Stimulated activated CD8-positive, alpha-beta memory T cell treated with anti-CD3 and anti-CD28 coated beads, Interleukin-7, amount 100 ng/mL, for 4 hours (primary cell): ENCODE measurements at places on chromosomes 16 and 17.
A peak's percentile ranks its signal among the peaks of the same experiment; 100 is the strongest.

GRCh38 chr16:67053767-67054334 lies 24.9 kb downstream of the CBFB start:
- no peak for DNase-seq

DNA sequence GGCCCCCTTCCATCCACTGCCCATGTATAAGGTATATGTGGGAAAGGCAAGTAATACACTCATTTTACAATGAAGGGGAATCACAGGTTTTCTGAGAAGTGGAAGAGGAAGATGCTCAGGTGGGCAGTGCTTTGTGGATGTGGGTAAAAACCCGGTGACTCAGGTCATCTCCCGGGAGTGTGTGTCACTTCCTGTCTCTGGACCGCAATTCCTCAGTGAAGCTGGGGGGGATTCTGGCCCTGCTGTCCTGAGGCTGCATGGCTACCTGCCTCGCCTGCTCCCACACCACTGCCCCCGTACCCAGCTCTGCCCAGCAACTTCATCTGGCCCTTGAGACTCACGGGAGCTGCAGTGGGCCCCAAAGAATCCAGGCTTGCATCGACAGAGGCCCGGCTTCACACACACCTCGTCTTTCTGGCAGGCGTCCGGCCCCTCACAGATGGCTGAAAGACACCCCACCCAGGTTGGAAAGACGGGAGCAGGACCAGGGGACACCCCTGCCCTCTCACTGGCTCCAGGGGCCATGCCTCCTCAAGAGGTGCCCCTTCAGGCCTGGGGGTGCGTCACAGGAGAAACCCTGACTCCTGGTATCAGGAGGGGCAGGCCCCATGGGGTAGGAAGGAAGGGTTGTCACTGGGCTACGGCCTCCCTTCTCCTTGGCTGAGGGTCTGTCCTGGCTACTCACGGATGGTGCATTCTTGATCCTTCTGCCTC lies 882 bp downstream of the SCARF1 start:
- DNase-seq, result peak; percentile 55

DNA sequence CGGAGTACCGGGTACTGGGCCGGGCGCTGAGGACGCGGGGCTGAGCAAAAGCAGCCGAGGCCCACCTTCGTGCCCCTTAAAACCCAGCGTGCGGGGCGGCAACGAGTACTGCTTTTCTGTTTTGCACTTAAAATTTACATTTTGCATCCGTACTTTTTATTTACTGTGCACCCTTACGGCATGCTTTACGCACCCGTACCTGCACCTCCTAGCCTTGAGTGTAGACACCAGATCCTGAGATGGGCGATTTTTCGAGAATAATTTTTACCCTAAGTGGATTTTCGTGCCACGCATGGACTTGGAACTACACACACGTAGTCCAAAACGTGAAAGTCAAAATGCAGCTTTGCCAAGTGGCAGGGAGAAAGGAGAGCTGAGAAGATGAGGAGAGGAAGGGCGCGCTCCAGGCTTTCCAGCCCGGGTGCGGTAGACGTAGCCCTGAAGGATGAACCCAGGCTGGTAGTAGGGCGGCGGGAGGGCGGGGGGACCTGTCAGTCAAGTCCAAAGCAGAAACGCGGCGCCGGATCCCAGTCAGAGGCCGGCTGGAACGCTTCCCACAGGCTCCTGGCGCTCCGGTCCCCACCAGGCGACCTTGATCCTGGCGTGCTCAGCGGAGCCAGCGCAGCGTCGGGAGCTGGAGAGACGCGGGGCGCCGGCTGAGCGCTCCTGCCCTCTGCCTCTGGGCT lies 1.2 kb upstream of the CBLN1 start:
- no peak for DNase-seq

DNA sequence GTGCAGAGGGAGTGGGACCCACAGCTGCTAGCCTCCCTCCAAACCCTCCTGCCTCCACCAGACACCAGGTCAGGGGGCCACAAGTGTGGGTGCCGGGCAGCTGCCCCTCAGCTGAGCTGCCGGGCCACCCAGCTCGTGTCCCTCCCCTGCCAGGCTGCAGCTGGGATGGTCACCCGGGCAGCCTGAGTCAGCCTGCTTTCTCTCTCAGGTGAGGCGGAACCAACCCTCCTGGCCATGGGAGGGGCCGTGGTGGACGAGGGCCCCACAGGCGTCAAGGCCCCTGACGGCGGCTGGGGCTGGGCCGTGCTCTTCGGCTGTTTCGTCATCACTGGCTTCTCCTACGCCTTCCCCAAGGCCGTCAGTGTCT lies 6.9 kb downstream of the SLC16A3 start:
- no peak for DNase-seq

DNA sequence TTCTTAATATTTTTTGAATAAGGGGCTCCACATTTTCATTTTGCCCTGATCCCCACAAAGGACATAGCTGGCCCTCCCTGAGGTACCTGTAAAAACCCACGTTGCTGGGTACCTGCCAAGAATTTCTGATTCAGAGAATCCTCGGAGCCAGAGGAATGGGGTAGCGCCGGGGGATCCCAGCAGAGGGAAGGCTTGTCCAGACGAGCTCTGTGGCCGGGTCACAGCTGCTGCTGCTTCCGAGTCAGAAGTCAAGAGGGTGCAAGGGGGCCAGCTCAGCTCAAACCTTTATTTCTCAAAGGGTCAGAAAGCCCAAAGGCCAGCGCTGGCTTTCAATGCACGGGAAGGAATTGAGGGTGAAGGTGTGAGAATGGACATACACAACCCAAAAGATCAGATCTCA lies 68.9 kb upstream of the SDK2 start:
- DNase-seq, result no peak

DNA sequence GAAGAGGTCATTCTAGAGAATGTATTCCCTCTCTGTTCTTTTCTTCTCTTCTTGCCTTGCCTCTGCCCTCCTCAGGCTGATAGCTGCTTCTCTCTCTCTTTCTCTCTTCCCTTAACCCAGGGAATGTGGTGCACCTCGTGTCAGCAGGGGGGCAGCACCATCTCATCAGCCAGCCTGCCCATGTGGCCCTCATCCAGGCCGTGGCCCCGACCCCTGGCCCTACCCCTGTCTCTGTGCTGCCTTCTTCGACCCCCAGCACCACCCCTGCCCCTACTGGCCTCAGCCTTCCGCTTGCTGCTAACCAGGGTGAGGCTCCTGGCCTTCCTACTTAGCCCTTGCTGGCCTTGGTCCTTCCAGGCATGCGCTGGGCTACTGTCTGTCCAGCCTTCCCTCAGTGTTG lies 23.5 kb downstream of the SRCAP start:
- no peak for DNase-seq

GRCh38 chr17:77802333-77802615 lies 156.2 kb upstream of the TNRC6C start:
- no peak for DNase-seq

GRCh38 chr16:24694931-24695330 lies 34.5 kb upstream of the TNRC6A start:
- no peak for DNase-seq

DNA sequence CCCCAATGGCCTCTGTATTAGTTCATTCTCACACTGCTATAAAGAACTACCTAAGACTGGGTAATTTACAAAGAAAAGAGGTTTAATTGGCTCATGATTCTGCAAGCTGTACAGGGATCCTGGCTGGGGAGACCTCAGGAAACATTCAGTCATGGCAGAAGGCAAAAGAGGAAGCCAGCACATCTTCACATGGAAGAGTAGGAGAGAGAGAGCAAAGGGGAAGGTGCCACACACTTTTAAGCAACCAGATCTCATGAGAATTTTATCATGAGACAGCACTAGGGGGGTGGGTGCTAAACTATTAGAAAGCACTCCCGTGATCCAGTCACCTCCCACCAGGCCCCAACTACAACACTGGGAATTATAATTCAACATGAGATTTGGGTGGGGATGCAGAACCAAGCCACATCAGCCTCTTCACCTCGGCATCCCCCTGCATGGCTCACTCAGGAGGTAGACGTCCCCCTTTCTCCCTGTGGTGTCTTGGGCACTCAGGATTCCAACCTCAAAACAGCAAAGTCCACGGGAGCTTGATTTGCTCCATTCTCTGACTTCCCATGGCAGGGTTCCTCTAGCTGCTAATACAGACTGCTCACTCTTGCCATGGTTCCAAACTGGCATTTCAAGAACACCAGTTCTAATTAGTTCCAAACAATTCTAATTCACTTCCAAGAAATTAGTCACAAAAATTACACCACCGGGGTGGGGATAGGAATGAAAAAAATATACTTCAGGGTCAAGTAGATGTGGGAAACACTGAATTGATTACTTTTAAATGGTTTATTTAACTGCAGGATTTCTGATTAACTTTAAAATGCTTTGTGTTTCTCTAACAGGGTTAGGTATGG lies 203.8 kb upstream of the HSBP1 start:
- DNase-seq, result no peak

GRCh38 chr16:83113811-83114210 lies 487.0 kb downstream of the CDH13 start:
- no peak for DNase-seq

DNA sequence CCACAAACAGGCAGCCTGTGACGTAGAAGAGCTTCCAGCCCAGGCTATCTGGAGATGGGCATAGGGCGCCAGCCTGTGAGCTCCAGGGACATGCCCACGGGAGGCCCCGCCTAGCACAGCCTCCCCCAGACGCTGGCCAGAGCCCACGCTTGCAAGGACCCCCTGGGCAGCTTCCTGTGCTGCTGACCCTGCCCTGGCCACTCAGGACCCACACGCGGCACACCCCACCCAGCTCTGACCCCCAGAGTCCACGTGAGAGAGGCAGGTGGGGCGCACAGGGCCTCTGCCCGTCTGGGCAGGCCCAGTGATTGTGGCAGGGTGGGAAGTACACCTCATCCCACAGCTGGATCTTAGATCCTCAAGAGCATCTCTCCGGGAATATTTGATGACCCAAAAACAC lies 3.9 kb downstream of the CYBC1 start:
- DNase-seq, result no peak

- DNase-seq, result peak; percentile 51
Measured at GRCh38 chr16:89217388-89218191, at the start of gene ZNF778. Gene ZNF778, plus strand, starts transcription at chr16:89217703. Its CDS starts 3,425 bp downstream, at chr16:89221128.

GRCh38 chr17:39219647-39220154 lies 6.0 kb downstream of the STAC2 start:
- DNase-seq, result no peak

DNA sequence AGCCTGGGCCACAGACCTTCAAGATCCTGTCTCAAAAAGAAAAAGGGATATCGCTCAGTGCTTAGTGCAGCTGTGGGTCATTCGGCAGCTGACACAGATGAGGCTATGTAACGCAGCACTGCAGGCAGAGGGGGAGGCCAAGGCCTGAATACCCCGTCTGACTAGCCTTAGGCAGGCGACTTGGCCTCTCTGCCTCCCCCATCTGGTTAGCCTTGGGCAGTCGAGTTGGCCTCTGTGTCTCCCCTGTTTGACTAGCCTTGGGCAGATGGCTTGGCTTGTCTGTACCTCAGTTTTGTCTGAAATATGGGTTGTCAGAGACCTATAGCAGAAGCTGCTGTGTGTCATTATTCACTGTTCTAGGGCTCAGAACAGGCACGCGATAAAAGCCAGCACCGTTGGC lies 10.0 kb downstream of the SPATA33 start:
- DNase-seq, result no peak

GRCh38 chr16:70432356-70432722 lies 6.6 kb downstream of the ST3GAL2 start:
- DNase-seq, result no peak
